ENCODE measurements at places on chromosomes 4 and X.

DNA sequence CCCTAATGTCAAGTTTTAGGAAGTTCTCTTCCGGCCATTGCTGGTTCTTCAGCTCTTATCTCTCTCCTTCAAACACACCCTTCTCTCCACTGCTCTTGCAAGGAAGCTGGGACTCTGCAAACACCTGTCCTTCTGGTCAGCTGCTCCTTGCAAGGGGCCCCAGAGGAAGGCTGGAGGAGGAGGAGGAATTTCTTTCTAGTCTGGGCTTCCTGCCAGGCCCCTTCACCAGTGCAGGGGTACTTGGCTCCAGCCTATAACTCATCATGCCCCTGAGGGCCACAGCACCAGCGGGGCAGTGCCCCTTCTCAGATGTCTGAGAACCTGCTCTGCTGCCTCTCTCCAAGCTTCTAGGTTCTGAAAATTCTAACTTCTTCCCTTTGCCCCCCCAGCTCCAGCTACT is 46.7 kb downstream of the REELD1 start:
- no peak for DNase-seq

DNA sequence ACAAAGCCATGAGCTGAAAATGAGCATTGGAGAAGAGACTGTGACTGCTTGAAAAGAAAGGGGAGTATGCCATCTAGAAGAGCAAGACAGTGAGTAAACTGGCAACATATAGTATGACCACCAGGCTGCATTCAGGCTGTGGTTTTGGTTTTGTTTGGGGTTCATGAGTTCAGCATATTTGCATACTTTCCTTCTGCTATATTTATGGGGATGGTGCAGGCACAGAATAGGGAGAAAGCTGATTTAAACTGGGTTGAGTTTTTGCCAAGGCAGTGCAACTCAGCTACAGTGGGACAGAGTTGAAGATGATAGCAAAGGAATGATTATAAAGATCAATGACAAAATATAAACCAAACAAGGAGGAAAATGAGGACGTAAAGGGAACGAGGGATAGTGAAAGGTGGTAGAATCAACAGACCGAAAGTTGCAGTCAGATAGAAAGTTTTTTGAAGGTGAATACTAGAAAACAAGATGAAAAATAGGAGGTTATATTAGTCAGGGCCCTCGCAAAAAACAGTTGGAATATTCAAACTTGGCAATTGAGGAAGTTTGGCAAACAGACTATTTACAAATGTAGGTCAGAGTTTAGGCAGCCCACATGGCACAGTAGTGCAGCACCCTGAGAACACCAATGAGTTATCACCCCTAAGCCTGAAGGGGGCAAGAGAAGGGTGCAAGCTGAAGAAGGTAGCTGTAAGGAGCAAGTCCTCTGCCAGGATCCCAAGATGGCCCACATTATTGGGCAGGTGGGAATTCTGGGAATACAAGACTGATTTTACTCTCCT is 114.8 kb upstream of the MAP9 start:
- no peak for DNase-seq

GRCh38 chrX:122218666-122219065 is 965.4 kb upstream of the GRIA3 start:
- DNase-seq = no peak

DNA sequence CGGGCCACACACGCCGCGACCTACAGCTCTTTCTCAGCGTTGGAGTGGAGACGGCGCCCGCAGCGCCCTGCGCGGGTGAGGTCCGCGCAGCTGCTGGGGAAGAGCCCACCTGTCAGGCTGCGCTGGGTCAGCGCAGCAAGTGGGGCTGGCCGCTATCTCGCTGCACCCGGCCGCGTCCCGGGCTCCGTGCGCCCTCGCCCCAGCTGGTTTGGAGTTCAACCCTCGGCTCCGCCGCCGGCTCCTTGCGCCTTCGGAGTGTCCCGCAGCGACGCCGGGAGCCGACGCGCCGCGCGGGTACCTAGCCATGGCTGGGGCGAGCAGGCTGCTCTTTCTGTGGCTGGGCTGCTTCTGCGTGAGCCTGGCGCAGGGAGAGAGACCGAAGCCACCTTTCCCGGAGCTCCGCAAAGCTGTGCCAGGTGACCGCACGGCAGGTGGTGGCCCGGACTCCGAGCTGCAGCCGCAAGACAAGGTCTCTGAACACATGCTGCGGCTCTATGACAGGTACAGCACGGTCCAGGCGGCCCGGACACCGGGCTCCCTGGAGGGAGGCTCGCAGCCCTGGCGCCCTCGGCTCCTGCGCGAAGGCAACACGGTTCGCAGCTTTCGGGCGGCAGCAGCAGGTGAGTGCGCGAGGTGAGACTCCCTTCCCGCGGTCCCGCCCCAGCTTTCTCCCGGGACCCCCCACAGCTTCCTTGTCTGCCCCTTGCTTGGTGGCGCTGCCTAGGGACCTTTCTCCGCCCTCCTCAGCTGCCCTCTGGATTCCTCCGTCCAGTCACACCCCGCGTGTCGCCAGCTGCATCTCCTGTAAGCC is 678 bp downstream of the BMP3 start:
- no peak for DNase-seq

- no peak for DNase-seq
Observed at GRCh38 chr4:105282489-105282888, 135.8 kb downstream of the TET2 start.

DNA sequence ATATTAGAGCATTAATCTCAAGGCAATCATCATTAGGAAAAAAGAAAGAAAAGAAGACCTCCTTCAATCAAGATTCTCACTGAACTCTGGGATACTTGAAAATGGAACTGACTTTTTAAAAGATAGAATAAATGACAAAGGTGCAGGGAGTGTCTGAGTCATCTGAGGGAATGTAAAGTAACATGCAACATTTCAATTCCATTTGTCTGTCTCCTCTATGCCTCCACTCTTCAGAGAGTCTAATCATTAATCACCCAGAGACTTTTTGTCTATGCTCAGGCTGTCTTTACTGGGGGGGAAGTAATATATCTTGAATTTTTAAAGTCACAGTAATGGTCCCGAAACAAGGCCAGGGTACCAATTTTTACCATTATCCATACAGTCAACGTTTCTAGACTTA is 55.0 kb upstream of the PACRGL start:
- no peak for DNase-seq

Data from kidney capillary endothelial cell (primary cell).